ENCODE measurements at places on chromosomes 12 and 14.

DNA sequence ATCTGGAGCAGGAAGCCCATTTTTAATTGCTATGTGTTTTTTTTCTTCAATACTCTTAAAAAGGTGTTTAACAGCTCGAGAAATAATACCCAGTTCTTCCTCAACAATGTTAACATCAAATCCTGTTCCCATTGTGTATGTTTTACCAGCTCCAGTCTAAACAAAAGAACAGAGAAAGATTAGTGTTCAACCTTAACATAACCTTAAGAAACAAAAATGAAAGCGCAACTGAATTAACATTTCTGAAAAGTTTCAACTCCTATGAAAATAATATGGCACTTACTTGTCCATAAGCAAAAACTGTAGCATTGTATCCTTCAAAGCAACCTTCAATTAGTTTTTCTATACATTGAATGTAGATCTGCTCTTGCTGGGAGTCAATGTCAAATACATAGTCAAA, 73.2 kb downstream of the KIF21A start:
- no peak for DNase-seq

DNA sequence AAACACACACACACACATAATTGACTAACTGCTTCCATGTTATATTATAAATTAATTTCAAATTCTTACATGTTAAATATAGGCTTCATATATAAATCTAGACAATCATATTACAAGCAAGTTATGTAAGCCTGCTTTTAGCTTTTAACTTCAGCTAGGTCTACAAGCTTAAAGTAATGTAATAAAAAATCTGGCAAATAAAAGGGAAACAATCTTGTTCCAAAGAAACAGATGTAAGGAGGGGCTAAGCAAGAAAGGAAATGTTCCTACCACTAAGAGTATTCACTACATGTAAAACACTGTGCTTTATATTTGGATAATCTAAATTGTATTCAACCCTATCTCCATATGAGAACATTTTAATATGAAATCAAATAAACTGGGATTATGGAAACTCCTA, 110.4 kb downstream of the SLC6A15 start:
- no peak for DNase-seq

- no peak for DNase-seq
Observed at GRCh38 chr12:96064271-96064670, 28.9 kb upstream of the LTA4H start.

DNA sequence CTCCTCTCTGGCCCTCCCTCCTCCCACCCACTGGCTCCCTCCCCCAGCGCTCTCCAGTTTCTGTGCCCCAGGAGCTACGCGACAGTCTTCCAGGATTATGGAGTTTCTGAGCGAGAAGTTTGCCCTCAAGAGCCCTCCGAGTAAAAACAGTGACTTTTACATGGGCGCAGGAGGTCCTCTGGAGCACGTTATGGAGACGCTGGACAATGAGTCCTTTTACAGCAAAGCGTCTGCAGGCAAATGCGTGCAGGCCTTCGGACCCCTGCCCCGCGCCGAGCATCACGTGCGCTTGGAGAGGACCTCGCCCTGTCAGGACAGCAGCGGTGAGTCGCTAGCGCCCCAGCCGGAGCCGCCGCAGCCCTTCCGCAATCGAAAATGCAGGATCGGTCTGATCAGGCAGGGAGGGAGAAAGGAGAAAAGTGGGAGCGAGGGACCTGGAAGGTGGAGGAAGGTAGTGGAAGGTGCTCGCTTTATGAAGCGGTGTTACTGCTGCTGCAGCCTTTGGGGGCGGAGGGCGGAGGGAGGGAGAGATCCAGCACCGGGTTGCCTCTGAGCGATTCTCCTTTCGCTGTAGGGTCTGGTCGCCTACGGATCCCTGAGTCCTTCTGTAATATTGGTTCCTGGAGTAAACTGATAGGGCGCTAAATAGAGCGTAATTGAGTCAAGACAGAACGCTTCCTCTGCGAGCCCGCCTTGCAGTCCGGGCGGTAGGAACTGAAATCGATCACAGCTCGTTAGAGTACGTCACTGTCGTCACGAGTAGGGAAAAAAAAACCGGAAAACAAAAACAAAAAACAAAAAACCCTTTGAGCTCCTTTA, at the start of gene ALX1:
Gene ALX1, plus strand, starts transcription at position 56 of the 819 bp plus-strand sequence. Its CDS starts 42 bp downstream, at position 98.
- no peak for DNase-seq

DNA sequence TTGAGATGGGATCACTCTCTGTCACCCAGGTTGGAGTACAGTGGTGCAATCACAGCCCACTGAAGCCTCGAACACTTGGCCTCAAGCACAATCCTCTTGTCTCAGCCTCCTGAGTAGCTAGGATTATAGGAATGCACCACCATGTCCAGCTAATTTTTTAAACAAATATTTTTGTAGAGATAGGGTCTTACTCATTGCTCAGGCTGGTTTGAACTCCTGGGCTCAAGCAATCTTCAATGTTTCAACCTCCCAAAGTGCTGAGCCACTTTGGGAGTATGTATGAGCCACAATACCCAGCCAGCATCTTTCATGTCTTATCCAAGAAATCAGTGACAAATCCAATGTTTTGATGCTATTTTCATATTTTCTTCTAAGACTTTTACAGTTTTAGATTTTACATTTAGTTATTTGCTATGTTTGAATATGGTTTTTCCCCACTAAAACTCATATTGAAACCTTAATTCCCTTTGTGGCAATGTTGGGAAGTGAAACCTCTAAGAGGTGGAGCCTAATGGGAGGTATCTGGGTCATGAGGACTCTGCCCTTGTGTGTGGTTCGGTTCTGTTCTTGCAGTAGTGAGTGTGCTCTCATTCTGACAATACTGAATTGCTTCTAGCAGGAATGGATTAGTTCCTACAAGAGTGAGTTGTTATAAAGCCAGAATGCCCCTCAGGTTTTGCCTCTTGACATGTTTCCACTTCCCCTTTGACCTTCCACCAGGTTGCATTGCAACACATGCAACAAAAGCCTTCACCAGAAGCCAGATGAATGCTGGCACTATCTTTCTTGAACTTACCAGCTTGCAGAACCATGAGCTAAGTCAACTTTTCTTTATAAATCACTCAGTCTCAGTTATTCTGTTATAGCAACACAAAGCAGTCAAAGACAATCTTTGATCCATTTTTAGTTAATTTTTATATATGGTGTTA, 80.8 kb upstream of the AMIGO2 start:
- DNase-seq, result no peak

Measured in HFFc6 (cell line).